MG63 (cell line): ENCODE measurements at places on chromosomes 6 and 20.
A peak's percentile ranks its signal among the peaks of the same experiment; 100 is the strongest.

DNA sequence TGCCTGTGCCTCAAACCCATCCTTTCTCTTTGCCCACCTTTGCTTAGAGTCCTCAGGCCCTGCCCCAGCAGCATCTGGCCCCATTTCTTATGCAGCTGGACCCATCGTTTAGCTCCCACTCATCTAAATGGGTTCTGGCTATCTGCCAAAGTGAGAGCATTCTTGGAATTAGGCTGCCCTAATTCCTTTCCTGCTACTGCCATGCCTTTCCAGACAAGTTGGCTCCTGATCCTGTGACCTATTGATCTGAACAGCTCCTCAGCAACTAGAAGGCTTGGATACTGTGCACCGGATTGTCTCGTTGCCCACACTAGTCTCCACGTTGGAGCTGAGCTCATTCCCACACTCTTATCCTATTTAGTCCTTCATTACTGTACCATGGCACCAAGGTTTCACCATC, 22.9 kb downstream of the DZANK1 start:
- peak; percentile 40 for DNase-seq

- no peak for DNase-seq
These were observed 246.3 kb downstream of the ZFAND3 start for GRCh38 chr6:38065734-38066305.

DNA sequence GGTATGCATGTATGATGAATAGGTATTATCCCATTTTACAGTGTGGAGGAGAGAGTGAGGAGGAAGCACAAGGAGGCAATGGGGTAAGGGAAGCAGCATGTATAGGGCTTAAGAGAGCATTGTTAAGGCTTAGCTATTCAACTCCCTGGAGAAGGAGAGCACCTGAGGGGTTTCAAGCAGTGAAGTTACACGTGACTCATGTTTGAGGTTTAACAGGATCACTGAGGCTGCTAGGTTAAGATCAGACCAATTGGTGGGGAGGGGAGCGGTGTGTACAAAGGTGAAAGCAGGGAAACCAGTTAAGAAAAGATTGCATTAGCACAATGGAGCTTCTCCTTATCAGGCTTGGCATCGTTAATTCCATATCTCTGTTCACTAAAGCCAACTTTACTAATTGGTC, 64.4 kb upstream of the NHSL1 start:
- no peak for DNase-seq

DNA sequence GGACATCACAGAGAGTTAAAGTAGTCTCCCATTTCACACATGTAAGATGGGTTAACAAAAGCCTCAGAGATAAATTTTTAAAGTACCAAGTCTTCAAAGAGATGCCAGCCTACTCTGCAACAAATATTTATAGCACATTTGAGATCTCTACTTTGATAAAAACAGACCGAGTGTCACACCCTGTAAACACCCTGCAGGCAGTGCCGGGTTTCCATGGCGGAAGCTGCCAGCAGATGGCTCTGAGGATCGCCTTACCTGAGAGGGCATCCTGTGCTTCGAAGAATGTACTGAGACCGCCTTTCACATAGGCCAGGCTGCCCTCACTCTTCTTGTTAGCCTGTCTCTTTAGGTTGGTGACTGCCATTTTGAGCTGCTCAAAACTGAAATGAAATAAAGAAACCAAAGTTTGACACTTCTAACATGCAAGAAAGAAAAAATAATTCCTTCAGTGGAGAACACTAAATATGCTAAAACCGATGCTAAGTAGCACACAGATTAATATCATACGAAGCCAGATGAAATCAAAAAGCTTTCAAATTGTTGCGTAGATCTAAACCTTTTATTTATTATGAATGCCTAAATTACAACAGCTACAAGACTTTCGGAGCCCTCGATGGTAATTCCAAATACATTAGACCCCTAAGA, 39.3 kb downstream of the HUS1B start:
- DNase-seq = no peak

DNA sequence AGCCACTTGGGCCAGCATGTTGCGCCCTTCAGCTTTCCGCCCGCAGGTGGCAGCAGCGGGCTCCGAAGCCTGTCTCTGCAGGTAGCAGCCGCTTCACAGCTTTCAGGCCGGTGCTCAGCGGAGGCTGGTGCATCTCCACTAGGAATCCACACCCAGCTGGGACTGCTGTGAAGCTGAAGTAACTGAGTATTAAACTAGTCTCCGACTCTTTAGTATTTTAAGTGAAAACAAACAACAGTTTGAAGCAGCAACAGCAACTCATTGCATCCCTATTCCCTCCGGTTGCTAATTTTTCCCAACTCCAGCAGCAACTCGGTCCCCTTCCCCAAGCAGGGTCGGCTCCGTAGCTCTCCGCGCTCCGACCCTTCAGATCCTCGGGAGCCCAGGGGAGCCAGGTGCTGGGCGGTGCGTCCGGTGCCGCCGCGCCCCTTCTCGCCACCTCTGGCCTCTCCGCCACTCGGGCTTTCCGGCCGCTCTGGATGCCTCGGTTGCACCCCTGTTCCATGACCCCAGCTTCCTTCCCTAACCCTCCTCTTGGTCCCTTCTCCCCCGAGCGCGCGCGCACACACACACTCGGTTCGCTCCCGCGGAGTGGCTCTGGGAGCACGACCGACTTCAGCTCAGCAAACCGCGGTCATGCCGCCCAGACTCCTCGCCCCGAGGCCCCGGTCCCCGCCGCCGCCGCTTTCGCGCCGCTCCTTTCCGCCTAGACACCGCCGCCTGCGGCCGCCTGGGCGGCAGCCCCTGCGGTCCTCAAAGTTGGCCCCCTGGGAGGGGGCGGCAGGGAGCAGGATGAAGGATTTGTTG, 765 bp upstream of the NKAIN2 start:
- DNase-seq = peak; percentile 73

DNA sequence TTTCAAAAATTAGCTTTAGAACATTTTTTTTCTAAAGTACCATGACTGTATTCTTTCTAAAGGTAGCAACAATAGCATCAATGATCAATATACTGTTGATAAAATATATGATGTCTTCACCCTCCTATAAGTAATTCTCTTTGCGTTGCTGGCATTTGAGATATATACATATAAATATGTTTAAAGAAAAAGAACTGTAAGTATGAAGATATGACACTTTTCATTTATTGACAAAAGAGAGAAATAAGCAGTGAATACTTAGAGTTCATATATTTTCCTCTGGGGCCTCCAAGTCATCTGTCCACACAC, 49.4 kb upstream of the SCGN start:
- no peak for DNase-seq

- DNase-seq = no peak
These were observed 136.4 kb upstream of the ARMC2 start for GRCh38 chr6:108711826-108712225.

DNA sequence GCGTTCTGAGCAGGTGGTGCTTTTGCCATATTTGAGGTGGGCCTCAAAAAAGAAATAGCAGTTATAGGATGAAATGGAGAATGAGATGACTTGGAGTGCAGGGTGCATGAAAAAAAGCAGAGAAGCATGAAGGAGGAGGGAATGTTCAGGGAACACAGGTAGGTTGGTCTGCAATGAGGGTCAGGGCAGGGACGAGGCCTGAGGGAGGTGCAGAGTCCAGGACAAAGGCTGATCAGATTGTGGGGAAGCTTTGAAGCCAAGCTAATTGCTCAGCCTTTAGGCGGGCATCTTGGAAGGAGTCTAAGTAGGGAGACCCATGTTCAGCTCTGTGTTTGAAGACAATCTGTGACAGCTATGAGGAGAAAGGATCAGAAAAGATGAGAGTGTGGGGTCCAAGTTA, 12.0 kb downstream of the TRAM2 start:
- DNase-seq = no peak

DNA sequence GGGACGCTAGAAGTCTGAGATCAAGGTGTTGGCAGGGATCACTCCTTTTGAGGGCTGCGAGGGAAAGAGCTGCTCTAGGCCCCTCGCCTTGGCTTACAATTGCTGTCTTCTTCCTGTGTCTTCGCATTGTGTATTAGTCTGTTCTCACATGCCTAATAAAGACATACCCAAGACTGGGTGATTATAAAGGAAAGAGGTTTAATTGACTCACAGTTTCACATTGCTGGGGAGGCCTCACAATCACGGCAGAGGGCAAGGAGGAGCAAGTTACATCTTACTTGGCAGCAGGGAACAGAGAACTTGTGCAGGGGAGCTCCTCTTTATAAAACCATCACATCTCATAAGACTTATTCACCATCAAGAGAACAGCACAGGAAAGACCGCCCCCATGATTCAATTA, 102.5 kb upstream of the ASF1A start:
- no peak for DNase-seq

DNA sequence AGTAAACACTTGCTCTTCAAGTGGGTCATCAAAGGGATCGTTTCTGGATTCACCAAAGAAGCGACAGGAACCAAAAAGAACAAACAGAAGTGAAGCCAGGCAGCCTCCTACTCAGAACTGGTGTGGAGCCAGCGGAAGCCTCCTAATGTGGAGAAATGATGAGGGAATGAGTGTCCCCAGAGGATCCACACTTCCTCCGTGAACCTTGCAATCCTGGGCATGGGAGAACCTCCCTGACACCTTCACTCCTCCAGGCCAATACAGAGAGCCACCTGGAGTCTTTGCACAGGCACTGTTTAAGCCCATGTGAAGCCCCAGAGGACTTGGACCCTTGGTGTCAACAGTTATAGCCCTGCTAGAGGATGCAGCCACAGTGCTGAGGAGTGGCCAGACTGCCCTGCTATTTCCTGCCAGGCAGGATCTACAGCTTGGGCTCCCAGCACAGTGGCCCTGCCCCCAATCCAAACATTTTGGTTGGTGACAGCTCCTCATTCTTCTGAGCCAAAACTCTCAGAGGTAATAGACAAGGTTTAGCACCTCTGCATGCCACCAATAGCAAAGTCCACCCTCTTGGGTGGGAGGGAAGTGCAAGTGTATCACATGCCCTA, 23.2 kb upstream of the SERINC1 start:
- no peak for DNase-seq

DNA sequence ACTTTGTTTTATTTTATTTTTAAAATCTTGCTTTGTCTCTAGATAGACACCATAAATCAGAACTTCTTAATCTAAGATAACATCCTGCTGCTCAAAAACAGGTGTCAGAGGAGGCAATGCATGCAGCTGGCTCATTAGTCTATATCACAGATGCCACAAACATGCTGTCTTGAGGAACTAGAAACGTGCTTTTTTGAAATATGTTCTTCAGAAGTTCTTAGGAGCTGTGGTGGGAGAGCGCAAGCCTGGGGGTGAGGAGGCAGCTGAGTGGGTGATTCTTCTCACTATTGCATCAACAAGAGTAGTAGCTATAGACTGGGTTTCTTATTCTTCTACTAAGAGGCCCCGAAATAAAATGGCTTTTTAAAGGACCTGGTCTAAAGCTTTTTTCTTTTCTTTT, 23.4 kb downstream of the IL22RA2 start:
- DNase-seq = no peak

- no peak for DNase-seq
These were observed 240.1 kb downstream of the TFAP2A start for GRCh38 chr6:10174761-10175160.

GRCh38 chr6:72102561-72102960, 216.2 kb downstream of the RIMS1 start:
- no peak for DNase-seq

- DNase-seq = no peak
These were observed 10.4 kb upstream of the ZNFX1 start for GRCh38 chr20:49288250-49288751.

GRCh38 chr20:5072756-5073659, 46.8 kb downstream of the PCNA start:
- peak; percentile 97 for DNase-seq

GRCh38 chr6:51019806-51020205, 201.1 kb downstream of the TFAP2B start:
- DNase-seq = no peak

DNA sequence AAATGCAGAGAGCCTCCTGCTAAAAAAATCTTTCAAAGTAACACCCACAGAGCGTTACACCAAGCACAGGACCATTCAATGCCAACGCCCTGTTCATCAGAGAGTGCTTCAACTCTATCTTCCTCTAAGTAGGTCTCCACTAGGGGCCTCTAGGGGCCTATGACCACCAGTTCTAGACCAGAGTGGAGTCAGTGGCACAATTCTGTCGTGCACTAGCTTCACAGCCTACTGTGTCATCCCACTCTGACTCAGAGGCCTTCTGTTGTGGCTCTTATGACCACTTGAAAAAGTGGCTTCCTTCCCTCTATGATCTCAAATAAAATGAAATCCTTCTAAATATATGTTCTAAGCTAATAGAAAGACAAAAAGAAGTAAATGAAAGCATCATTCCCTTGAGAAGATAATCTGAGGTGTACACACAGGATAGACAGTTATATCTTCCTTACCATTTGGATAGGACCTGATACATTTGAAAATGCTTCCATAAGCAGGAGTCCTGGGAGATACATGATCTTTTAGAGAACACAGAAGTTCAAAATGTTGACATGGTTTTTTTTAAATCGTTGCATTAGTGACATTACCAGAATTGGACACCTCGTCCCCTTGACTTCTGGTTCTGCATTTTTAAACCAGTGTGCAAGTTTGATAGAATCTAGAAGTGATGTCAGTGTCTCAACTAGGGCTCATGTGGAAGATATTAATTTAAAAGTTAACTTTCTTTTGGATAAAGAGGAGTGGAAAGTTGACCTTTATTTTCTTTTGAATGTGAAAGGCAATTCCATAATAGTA, 151.9 kb downstream of the SH3BGRL2 start:
- DNase-seq = no peak

DNA sequence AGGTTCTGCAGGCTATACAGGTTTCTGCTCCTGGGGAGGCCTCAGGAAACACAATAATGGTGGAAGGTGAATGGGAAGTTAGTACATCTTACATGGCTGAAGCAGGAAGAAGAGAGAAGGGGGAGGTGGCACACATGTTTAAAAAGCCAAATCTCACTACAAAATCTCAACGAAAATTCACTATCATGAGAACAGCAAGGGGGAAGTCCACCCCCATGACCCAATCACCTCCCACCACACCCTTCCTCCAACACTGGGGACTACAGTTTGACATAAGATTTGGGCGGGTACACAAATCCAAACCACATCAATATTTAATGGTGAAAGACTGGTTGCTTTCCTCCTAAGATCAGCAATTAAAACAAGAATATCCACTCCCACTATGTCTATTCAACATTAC, 13.8 kb upstream of the POLR1H start:
- DNase-seq = no peak

DNA sequence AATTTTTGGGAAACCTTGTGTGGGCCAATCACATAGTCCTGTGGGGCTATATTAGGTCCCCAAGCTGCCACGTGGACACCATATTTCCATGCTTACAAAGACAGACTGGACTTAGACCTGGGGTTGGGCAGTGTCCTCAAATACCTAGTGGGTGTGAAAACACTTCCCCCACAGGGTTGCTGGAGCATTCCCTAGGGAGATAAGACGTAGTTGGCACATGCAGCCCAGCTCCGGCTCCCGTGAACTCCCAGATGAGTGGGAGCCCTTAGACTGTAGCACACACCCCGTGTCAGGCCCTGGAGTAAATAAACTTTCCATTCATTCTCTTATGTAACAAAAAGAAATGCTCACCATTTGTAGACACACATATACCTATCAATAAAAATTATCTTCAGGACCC, 14.2 kb downstream of the KCNG1 start:
- DNase-seq = no peak

GRCh38 chr6:129701721-129702455, 8.1 kb downstream of the ARHGAP18 start:
- DNase-seq = peak; percentile 20

- no peak for DNase-seq
These were observed 200.3 kb downstream of the SYNDIG1 start for GRCh38 chr20:24669701-24670100.

- DNase-seq = no peak
These were observed 28.4 kb downstream of the CHMP4B start for GRCh38 chr20:33839591-33839990.

GRCh38 chr20:51536116-51537069, 6.1 kb downstream of the NFATC2 start:
- DNase-seq = no peak
